K562 (cell line): ENCODE measurements at places on chromosomes 3 and 15.

GRCh38 chr3:118171236-118171852 is 863.3 kb downstream of the IGSF11 start:
- DNase-seq: no peak

- DNase-seq: peak; percentile 15
Measured at GRCh38 chr3:11305509-11305908, 33.3 kb downstream of the ATG7 start.

DNA sequence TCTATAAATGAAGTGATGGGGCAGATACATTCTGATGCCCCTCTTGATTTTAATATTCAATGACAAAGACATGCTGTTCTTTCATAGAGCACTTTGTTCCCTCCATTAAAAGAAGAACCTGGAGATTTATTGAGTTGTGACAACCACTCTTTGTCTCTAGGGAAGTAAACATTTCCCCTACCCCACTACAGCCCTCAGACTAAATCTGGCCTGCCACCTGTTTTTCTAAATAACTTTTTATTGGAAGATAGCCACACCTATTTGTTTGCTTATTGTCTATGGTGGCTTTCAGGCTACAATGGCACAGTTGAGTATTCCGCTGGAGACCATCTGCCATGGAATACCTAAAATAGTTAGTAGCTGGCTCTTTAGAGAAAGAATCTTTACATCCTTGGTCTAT is 41.2 kb upstream of the ZNF385D start:
- no peak for DNase-seq

GRCh38 chr3:109373933-109374332 is 36.6 kb upstream of the DPPA4 start:
- DNase-seq: no peak

GRCh38 chr15:88661041-88661700 is 22.4 kb downstream of the ISG20 start:
- DNase-seq: no peak

GRCh38 chr3:63624941-63625560 is 27.4 kb upstream of the SNTN start:
- DNase-seq: no peak

- peak; percentile 8 for DNase-seq
Measured at GRCh38 chr3:37762698-37763097, 99.0 kb upstream of the CTDSPL start.

DNA sequence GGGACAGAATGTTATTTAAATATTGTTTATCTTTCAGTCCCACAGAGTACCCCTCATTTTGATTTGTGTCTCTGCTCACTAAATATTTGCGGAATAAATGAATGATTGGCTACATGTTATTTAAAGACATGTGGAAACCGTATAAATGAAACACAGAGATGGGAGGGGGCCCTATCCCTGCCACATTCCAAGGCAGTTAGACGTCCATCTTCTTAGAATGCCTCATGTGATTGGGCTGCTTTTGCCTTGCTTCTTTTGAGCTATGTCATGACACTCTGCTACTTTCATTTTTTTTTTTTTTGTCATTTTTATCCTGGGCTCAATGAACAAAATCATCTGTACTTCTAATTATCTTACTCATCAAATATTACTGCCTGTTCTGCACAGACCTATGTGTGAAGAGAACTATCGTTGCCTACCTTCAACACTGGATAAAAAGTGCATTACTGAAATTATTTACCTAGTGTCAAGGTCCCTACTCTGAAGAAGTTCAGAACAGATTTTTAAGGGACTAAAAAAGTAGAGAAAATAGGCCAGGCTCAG is 83.9 kb upstream of the FAM98B start:
- DNase-seq: no peak

DNA sequence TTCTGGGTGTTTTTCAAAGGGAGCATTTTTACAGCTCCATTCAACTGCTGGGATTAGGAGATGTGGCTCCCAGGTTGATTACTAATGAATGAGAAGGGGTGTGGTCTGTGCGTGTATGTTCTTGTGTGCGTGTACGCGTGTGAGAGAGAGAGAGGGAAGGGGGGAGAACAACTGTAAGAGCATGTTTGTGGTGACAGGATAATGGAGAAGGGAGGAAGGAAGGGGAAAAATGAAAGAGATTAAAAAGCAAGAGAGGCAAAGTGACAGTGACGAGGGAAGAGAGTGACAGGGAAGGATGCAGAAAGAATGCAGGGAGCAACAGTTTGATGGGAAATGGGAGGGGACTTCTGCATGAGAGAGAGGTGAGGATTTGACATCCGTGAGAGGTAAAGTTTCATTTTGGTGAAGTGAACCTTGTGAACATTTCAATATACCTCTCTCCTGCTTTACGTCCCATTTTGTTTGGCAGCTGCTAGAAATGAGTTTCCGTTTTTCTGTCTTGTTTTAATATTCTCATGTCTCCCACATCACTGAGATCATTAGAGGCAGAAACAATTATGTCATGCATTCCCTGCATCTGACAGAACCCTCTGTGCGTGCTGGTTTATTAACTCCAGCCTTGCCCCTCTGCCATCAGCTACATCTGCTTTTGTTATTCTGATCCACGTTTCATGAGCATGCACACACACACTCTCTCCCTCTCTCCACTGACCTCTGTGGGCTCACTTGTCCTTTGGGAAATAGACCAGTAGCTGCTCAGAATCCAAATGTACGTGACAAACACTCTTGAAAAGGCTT is 161.6 kb downstream of the GAP43 start:
- DNase-seq: no peak

DNA sequence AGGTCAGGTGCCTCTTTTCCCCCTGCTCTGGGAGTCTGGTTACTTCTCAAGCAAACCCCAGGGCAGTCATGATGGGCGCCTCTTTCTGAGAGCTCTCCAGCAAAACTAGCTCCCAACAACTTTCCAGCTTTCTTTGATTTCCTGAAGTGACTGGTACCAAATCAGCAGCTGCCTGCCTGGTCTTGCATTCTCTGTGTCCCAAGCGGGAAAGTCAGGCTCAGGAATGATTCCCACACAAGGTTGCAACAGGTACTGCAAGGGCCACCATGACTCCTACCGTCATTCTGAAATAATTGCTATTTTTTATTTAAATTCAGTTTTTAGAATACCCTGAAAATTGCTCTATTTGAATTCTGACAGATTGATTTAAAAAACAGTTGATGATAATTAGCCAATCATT is 658.7 kb downstream of the SQOR start:
- DNase-seq: no peak

- no peak for DNase-seq
Measured at GRCh38 chr3:139199421-139200010, 144.3 kb upstream of the MRPS22 start.

- DNase-seq: no peak
Measured at GRCh38 chr3:46065294-46065705, 38.0 kb upstream of the XCR1 start.

GRCh38 chr15:93268066-93268465 is 179.1 kb upstream of the RGMA start:
- DNase-seq: no peak

- DNase-seq: no peak
Measured at GRCh38 chr15:22960556-22960955, 19.6 kb downstream of the CYFIP1 start.

- DNase-seq: no peak
Measured at GRCh38 chr3:19455546-19455945, 307.2 kb downstream of the KCNH8 start.

DNA sequence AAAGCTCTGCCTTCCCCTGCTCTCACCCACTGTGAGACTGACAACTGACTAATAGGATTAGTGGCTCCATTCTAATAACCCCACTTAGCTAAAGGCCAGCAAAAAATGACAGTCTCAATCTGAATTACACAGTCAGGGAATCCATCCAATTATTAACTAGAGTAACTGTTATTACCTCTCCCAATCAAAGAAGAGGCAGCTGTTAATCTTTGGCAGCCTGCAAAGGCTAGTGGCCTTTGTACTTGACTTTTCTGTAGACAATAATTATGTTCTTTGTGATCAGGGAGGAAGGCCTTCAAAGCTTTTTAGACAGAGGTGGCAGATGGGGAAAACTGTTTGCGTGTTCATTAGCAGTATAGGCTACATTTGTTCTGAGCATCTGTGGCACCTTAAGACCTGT is 177.7 kb downstream of the ISL2 start:
- DNase-seq: no peak

GRCh38 chr3:170839518-170840100 is 30.4 kb downstream of the RPL22L1 start:
- DNase-seq: no peak

DNA sequence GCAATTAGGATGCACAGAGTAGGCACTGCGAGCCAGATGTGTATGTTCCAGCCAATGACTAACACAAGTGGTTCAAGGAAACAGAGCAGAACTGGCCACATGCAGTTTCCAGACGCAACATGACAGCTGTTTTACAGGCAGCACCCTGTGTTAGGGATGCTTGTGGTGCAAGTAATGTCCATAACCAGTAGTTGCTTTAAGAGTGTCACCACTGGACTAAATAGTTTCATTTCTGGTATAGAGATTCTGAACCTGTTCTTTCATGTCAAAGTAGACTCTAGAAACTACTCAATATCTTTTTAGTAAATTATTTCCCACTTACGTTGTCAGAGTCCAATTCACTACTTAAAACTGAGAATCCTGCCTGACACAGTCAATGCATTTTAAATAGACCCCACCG is 14.5 kb upstream of the LPP start:
- no peak for DNase-seq

DNA sequence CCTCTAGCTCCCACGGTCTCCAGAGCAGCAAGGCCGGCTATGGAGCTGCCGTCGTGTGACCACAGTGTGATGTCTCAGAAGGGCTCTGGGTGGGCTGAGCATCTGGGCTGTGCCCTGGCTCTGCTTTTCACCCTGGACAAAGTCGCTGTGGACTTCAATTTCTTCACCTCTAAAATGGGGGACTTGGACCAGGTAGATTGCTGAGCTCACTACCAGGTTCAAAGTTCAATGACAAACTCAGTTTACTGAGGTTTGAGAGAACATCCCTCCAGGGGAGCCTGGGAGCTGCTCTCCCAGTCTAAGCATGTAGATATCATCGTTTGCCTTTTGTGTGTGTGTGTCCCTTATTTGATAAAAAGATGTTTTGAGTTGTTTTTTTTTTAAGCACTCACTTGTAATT is 25.1 kb downstream of the RLBP1 start:
- DNase-seq: no peak

DNA sequence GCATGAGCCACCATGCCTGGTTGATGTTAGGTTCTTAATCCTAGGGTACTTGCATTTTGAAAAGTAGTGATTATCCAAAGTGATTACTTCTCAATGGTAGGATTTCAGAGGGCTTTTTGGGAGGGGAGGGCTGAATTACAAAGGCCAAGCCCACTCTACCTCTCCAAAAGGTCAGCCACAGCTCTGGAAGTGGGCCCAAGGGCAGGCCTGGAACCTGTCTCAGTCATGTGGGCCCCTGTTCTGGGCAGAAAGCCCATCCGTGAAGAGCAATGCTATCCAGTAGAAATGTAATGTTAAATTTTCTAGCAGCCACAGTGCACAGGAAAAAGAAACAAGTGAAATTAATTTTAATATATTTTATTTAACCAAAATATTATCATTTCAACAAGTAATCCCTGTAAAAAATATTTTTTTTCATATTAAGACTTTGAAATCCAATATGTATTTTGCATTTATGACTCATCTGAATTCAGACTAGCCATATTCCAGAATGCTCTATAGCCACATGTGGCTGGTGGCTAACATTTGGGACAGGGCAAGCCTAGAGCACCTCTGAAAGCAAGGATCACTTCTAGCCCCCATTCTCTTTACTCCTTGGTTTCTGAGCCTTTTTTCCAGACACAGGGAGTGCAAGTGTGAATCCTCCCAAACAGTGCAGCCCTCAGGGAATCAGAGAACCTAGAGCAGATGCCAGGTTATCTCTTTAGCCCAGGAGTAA is 16.8 kb downstream of the RFT1 start:
- DNase-seq: no peak

DNA sequence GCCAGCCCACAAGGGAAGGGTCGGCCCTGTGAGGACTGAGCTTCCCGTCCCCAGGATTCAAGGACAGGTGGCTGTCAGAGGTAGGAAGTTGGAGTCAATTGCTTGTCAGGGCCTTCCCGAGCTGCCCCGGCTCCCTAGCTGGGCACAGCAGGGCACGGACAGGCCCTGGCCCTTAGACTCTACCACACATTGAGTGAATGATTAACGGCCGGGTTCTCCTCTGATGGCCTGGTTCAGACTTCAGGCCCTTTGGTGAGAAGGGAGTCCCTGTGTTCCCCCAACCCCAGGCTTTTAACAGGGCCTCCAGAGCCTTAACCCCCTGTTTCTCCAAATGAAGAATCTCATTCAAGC is 16.4 kb upstream of the FGD5 start:
- DNase-seq: no peak

- no peak for DNase-seq
Measured at GRCh38 chr3:182692695-182693094, 100.6 kb upstream of the ATP11B start.

GRCh38 chr3:116678853-116679252 is 30.7 kb upstream of the TUSC7 start:
- no peak for DNase-seq

DNA sequence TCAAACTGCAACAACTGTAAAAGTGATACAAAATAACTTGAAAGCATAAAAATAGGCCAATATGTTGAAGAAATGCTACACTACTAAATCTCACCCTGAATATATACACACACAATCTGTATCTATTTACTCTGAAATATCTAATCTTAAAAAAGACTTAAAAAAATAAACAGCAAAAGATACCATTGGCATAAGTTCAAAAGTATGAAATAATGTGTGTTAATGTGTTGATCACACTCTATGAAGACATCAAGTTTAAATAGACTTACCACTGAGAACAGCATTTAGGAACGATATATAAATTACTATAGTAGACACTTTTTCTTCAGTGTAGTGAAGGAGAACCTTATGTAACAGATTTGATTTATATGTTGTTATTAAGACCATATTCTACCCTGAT is 14.1 kb upstream of the SATB1 start:
- DNase-seq: no peak

DNA sequence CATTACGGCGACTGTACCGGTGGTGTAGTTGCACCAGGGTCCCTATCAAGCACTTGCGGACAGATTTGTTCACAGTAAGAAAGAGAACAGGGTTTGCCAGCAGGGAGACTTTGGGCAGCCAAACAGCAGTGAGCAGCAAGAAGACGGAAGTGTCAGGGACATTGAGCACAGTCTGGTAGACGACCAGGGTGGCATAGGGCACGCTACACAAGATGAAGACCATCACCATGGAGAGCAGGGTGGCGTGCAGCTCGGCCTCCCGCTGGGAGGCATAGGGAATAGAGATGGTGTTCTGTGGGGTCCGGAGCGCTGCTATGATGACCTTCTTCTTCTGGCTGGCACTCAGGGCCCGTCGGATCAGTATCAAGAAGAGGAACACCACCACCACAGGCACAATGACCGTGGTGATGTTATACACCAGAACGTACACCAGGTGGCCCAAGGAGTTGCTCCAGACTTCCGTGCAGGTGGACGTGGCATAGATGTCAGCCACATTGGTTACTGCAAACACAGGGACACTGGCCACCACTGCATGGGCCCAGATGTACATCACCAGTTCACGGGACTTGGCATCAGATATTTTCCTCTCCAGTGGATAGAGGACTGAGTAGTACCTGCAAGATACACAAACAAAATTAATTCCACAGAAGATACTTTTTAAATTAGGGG is 19.1 kb upstream of the FSIP1 start:
- DNase-seq: peak; percentile 51

- DNase-seq: no peak
Measured at GRCh38 chr15:80052597-80053304, 6.7 kb upstream of the ZFAND6 start.
